H1 (cell line): ENCODE measurements at places on chromosomes 2 and 18.

DNA sequence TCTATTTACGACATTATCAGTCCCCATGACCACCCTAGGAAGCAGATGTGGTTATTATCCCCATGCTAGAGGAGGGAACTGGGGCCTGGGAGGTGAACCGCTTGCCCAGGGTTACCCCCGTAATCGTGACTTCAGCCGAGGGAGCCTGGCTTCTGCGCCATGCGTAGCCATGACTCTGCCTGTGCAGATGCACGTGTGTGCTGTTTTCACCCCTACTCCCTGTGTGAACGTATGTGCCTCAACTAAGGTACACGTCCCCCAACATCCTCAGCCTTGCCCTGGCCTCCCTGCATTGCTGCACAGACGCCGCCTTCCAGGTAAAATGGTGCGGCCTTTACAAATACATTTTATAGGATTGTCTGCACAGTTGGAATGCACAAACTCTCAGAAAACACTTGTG lies 40.2 kb downstream of the LPIN1 start:
- no peak overlapping the region for H3K27ac ChIP-seq
- no peaks in the 10 kb centered on the region for H3K27me3 ChIP-seq
- DNase-seq = no peak
- H3K36me3 ChIP-seq = no peaks in the 10 kb centered on the region; the same call in 1 of the 2 replicates

DNA sequence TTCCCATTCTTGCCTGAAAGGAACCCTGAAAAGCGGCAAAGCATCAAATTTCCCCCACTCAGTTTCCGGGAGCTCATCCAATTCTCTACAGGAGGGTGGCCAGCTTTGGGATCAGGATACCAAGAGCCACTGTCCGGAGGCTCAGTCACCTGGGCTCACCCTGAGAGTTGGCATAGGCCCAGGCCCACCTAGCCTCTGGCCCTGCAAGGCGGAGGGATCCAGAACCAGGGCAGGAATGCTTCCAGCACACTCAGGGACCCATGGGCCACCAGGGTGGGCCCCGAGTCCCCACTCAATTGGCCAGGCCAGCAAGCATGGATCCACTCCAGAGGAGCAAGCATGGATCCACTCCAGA lies 432.9 kb upstream of the MYT1L start:
- no peaks in the 10 kb centered on the region for H3K4me1 ChIP-seq
- DNase-seq = no peak
- no peaks in the 10 kb centered on the region for H3K27me3 ChIP-seq
- no peaks in the 10 kb centered on the region for H3K36me3 ChIP-seq

DNA sequence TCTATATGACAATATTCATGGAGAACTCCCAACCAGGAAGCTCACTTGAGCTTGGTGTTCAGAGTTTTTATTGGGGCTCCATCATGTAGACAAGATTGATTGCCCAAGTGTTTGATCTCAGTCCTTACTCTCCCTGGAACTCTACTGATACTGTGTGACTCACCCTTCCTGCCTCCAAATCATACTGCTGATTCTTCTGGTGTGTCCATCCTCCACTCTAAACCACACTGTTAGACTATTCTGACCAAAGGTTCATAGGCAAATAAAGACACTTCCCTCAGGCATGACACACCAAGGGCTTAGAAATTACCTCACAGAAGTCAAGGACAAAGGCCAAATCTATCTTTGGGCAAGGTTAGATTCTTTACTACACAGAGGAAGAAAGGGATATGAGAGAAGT lies 107.9 kb upstream of the CDH20 start:
- no peaks in the 10 kb centered on the region for H3K4me1 ChIP-seq
- no peaks in the 10 kb centered on the region for H3K27me3 ChIP-seq
- H3K36me3 ChIP-seq = no peaks in the 10 kb centered on the region

- H3K27me3 ChIP-seq = no peaks in the 10 kb centered on the region
- no peak overlapping the region for H3K27ac ChIP-seq
- no peak for DNase-seq
- H3K36me3 ChIP-seq = peaks cover 5% of the 10 kb centered on the region; the same call in 1 of the 2 replicates
These were observed 51.2 kb downstream of the MTCL1 start for GRCh38 chr18:8756571-8756970.

- no peak for DNase-seq
- peaks cover 8% of the 10 kb centered on the region; the same call in 1 of the 2 replicates for H3K36me3 ChIP-seq
- H3K27me3 ChIP-seq = no peaks in the 10 kb centered on the region
- H3K27ac ChIP-seq = no peak overlapping the region
These were observed 12.9 kb downstream of the TCF4 start for GRCh38 chr18:55575066-55575465.

GRCh38 chr2:15073664-15074063 lies 441.1 kb downstream of the LRATD1 start:
- no peak overlapping the region for H3K4me3 ChIP-seq
- H3K4me1 ChIP-seq = no peaks in the 10 kb centered on the region; the same call in 1 of the 2 replicates
- H3K36me3 ChIP-seq = no peaks in the 10 kb centered on the region

DNA sequence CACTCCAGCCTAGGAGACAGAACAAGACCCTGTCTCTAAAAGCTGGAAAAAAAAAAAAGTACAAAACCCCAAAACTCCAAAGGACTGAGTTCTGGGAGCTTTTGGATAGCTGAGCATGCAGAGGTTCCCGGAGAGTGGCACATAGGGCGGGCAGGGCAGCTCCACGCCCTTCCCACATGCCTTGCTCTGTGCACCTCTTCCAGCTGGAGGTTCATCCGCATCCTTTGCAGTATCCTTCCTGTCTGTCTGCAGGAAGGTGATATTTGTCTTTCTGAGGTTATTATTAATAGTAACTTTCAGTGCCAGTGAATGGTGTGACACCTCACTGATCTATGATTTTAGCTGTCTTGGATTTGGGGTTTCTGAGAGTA lies 70.2 kb downstream of the INPP4A start:
- no peak overlapping the region for H3K27ac ChIP-seq
- no peaks in the 10 kb centered on the region for H3K27me3 ChIP-seq
- no peak for DNase-seq
- no peak overlapping the region for H3K4me3 ChIP-seq
- H3K36me3 ChIP-seq = no peaks in the 10 kb centered on the region; the same call in 1 of the 2 replicates

- no peak for DNase-seq
- H3K4me3 ChIP-seq = no peak overlapping the region
- no peaks in the 10 kb centered on the region for H3K27me3 ChIP-seq
- no peak overlapping the region for H3K27ac ChIP-seq
- no peaks in the 10 kb centered on the region; the same call in 1 of the 2 replicates for H3K4me1 ChIP-seq
These were observed 98.2 kb upstream of the LCLAT1 start for GRCh38 chr2:30348825-30349224.

DNA sequence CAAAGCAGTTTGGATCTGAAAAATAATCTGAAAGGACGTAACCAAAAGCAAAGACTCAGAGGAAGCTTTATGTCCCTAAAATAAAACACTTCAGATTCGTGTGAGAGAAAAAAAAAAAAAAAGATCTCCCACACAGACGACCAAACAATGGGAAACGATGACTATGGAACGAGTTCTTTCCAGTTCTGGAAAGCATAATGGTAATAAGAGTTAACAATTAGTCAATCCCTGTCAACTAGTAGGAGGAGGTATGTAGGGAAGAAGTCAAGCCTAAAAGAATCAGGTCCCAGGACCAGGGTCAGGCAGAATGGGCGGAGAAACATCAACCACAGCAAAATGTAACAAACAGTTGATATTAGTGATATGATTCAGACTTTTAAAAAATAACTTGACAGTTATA lies 170.3 kb upstream of the SETBP1 start:
- H3K4me3 ChIP-seq = no peak overlapping the region
- no peaks in the 10 kb centered on the region for H3K36me3 ChIP-seq
- no peak overlapping the region for H3K27ac ChIP-seq
- no peak for DNase-seq
- H3K4me1 ChIP-seq = no peaks in the 10 kb centered on the region

DNA sequence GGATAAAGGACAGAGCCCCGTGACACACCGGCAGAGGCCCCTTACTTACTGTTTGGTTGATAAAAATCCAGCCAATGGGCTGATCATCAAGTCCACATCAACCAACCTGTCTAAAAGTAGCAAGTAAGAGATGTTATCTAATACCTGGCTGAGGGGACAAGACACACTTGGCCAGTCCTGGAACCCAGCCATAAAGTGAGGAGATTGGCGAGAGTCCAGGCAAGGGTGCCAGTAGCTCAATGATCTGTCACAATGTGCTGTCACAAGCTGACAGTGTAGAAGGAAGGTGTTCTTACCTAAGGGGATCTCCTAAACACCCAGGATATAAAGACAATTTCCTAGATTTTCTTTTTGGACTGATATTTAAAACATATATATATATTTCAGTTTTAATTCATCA lies 61.7 kb upstream of the IL1R2 start:
- no peaks in the 10 kb centered on the region for H3K36me3 ChIP-seq
- H3K27me3 ChIP-seq = no peaks in the 10 kb centered on the region
- H3K4me3 ChIP-seq = no peak overlapping the region
- H3K27ac ChIP-seq = no peak overlapping the region
- no peak for DNase-seq

DNA sequence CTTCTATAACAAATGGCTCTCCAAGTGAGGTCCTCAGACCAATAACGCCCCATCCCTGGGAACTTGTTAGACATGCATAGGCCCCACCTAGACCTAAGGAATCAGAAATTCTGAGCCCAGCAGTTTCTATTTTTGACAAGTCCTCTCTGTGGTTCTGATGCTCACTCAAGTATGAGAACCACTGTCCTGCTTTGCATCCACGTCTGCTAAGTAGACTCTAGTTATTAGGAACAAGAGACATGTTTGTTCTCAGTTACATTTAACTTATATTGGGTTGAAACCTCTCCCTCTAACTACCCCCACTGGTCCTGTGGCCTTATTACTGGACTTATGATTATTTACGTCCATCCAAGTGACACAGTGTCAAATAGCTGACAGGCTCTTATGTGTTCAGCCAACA lies 70.3 kb downstream of the TMEM17 start:
- H3K27ac ChIP-seq = no peak overlapping the region
- no peaks in the 10 kb centered on the region for H3K27me3 ChIP-seq
- no peak overlapping the region for H3K4me3 ChIP-seq

DNA sequence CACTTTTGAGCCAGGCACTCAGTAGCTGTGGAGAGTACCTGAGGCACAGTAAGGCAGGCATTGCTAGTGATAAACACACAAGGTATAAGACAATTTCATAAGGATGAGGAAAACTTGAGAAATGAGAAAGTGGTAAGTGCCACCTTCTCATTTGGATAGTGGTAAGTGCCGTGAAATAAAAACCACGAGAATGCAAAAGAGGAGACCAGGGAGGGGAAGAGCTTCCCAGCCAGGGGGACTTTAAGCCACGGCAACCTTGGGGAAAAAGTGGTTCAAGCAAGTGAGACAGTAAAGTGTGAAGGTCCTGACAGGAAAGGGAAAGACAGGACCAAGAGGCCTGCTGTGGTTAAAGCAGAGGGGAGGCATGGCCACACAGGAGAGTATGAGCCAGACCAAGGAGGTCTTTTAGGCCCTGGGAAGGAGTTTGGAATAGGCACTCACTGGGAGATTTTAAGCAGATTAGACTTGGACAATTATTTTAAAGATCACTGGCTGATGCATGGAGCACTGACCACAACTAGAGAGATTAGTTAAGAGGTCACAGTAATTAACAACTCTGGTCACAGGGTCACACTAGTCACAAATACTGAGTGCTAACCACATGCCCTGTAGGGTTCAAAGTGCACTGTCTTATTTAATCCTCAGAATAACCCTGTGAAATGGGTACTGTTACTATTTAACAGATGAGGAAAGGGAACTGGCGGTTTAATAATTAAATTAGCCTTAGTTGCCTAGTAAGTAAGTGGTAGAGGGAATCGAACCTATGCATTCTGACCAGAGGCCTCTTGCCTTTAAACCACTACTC lies 50.1 kb downstream of the THOC1 start:
- H3K4me1 ChIP-seq = no peaks in the 10 kb centered on the region
- DNase-seq = no peak
- H3K27me3 ChIP-seq = no peaks in the 10 kb centered on the region
- H3K36me3 ChIP-seq = peaks cover 90% of the 10 kb centered on the region
- H3K27ac ChIP-seq = no peak overlapping the region

DNA sequence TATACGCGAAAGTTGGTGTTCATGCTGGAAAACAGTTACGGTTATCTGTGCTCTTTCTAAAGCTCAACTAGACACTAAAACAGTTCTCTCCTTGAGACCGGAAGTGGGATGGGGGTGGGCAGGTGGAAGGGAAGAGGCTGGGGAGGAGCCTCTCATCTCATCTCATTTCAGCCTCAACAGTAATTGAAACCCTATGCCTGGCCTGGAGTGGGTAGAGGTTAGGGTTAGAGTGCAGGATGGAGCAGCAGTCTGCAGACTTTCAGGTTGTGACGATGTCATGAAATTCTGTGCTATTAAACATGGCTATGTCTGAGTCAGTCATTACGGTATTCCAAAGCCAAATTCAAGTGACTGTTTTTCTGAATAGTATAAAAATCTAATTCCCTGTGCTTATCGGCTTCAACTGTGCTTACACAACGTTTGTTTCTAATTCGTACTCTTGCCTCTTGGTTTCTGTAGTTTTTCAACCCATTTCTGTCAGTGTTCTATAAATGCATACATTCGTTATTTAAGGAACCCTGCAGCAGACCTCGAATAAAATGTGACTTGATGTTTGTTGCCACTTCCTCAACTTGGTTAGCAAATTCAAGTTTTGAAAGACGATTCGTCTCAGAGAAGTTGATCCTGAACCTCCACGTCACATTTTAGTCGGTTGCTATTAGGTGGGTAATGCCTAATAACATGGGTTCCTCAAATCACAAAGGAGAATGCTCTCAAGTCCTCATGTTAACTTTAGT lies 75.8 kb upstream of the TCF7L1 start:
- no peaks in the 10 kb centered on the region for H3K36me3 ChIP-seq
- no peak overlapping the region for H3K4me3 ChIP-seq
- DNase-seq = no peak
- no peak overlapping the region for H3K27ac ChIP-seq
- H3K4me1 ChIP-seq = no peaks in the 10 kb centered on the region

GRCh38 chr18:39448942-39449341 lies 1883.3 kb upstream of the CELF4 start:
- H3K4me3 ChIP-seq = no peak overlapping the region
- no peaks in the 10 kb centered on the region for H3K4me1 ChIP-seq
- no peaks in the 10 kb centered on the region for H3K36me3 ChIP-seq
- H3K27me3 ChIP-seq = no peaks in the 10 kb centered on the region
- no peak overlapping the region for H3K27ac ChIP-seq

GRCh38 chr2:120701499-120701898 lies 34.2 kb upstream of the GLI2 start:
- no peak for DNase-seq
- no peak overlapping the region for H3K27ac ChIP-seq
- H3K36me3 ChIP-seq = no peaks in the 10 kb centered on the region
- H3K4me1 ChIP-seq = peaks cover 12% of the 10 kb centered on the region
- H3K27me3 ChIP-seq = no peaks in the 10 kb centered on the region

DNA sequence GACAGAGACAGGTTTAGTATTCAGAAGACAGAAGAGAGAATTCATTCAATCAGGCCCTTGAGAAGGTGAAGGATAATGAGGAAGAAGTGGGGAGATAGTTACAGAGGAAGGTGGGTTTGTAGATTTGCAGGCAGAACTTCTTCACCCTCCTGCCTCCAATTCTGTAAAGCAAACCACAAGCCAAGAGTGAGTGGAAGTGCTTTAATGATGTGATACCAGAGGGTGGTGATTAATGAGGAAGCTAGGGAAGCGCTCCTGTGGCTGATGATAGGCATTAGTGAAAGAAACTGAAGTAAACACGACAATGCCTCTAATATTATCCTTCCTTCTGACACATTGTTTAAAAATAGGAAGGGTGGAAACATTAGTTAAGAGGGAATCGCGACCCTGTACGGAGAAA lies 78.2 kb downstream of the CAPN13 start:
- H3K27ac ChIP-seq = no peak overlapping the region
- DNase-seq = no peak
- no peak overlapping the region for H3K4me3 ChIP-seq
- H3K4me1 ChIP-seq = no peaks in the 10 kb centered on the region
- no peaks in the 10 kb centered on the region for H3K36me3 ChIP-seq
- H3K27me3 ChIP-seq = no peaks in the 10 kb centered on the region

GRCh38 chr2:157375384-157375783 lies 49.8 kb upstream of the ERMN start:
- no peaks in the 10 kb centered on the region for H3K27me3 ChIP-seq
- no peak overlapping the region for H3K27ac ChIP-seq
- no peaks in the 10 kb centered on the region for H3K4me1 ChIP-seq
- no peaks in the 10 kb centered on the region for H3K36me3 ChIP-seq
- H3K4me3 ChIP-seq = no peak overlapping the region
